Hepatocyte (in vitro differentiated cells): ENCODE measurements at places on chromosomes 1 and 21.

GRCh38 chr1:168739908-168740307 is 10.9 kb upstream of the DPT start:
- DNase-seq = no peak

- DNase-seq = peak; percentile 60
Observed at GRCh38 chr21:31351438-31351837, 7.4 kb upstream of the TIAM1 start.

GRCh38 chr1:12161662-12162458 is 4.9 kb upstream of the TNFRSF1B start:
- DNase-seq = peak; percentile 62

DNA sequence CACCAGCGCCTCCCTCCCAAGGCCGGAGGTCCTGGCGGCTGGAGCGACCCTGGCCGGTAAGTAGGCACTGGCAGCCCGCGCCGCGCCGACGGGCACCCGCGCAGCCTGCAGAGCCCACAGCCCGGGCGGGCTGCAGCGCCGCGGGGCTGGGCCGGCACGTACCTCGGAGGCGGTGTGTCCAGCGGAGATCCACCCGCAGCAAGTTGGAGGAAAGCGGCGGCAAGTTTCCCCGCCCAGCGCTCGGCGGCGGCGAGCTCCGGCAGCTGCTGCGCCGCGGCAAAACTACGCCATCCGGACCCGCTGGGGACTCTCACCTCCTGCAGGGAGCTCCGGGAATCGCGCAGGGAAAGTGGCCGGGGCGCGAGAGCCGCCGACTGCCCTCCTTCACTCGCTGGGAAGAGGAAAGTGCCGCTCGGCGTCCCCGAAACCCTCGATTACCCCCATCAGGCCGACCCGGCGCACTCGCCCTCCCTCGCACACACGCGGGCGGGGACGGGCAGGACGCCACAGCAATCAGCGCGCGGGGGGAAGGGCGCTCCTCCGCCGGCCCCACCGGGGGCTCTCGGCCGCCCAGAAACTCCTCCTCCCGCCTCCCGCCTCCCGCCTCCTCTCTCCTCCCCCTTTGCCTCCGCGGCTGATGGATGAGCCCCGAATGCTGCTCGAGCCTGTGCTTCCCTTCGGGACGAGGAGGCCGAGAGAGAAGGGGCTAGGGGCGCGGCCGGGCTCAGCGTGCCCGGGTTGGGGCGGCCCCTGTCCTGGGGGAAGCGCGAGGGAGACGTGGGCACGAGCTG is at the start of gene TGFBR3:
TGFBR3 (minus strand) TSS at position 436 of the 791 bp plus-strand sequence. CDS start 24,620 bp downstream, outside the sequence.
- peak; percentile 93 for DNase-seq

DNA sequence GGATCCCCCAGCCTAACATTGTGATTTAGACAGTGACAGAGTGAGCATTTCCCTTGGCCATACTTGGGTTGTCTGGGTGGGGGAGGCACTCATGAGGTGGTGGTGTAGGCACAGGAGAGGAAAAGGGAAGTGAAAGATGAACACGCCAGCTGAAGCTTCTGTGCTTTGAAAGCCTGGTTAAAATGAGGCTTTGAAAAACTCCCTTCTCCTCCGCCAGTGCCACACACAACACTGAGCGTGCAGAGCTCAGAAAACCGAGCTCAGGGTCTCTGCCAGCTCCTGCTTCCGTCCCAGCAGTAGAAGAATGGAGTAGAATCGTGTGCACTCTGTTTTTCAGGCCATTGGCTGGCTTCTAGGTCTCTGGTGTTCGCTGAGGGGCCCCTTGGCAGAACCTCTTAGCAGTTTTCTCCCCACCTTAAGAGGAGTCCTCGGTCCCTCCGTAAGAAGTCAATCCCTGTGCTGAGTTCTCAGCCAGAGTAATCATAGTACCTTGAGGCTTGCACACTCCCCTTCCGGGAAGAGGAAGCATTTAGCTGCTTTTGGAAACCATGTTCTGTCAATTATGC is 12.9 kb downstream of the PLEKHM2 start:
- no peak for DNase-seq

DNA sequence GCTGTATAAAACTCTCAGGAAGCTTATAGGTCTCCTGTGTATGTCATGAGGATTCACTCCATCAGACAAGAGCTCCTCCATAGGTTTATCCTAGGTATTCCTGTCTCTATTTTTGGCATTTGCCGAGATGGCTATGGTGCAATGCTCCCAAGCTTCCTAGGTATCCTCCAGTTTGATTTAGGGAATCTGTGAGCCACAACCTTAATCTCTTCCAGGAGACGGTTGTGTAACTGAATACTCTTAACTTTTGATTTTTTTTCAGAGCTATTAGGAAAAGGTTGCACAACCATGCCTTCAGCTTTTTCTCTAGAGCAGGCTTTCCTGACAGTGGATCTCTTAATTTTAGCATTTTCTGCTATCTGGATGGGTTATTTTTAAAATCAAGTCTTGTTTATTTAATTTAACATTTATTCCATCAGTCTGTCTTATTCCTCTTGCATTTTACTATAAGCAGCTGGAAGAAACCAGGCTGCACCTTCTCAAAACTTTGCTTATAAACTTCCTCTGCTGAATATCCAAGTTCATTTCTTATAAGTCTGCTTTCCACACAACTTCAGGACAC is 69.4 kb upstream of the BACE2 start:
- DNase-seq = no peak

- peak; percentile 34 for DNase-seq
Observed at GRCh38 chr1:198788561-198789064, 149.8 kb downstream of the PTPRC start.

- DNase-seq = no peak
Observed at GRCh38 chr1:177476676-177477075, 305.9 kb downstream of the BRINP2 start.

DNA sequence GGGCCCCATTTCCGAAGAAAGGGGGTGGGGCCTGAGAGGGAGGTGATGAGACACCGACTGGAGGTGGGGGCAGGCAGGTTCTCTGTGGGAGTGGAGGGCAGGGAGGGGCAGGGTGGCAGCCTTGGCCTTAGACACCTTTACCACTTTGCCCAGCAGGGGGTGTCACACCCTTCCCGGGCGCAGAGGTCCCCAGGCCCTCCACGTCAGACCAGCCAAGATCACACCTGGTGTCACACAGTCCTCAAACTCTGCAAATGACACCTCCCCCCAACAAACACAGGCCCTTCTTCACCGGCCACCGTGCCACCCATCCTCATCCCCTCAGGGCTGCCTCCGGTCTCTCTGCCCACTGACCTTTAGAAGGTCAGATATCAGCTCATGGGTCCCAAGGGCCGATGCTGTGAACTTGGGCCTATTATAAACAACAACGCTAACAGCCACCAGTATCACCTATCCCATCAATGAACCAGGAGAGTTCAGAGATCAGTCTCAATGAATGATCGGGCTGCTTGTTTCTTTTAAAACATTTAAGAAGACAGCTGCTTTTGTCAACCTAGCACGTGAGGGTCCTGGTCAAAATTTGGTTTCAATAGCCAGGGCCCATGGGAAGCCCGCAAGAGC is 103.9 kb downstream of the CASZ1 start:
- peak; percentile 71 for DNase-seq

DNA sequence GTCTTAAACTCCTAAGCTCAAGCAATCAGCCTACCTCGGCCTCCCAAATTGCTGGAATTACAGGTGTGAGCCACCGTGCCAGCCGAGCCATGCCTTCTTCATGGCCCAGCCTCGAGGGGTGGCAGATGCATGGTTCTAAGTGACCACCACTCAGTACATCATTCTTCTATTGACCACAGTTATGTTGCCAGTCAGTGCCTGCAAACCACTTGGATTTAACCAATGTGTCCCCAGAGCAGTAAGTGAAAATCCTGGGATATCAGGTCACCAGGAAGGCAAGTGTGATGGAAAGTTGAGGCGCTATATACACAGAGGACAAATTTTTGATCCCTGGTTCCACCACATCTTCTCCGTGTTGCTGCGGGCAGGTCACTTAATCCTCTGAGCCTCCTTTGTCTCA is 37.0 kb upstream of the RD3 start:
- no peak for DNase-seq

DNA sequence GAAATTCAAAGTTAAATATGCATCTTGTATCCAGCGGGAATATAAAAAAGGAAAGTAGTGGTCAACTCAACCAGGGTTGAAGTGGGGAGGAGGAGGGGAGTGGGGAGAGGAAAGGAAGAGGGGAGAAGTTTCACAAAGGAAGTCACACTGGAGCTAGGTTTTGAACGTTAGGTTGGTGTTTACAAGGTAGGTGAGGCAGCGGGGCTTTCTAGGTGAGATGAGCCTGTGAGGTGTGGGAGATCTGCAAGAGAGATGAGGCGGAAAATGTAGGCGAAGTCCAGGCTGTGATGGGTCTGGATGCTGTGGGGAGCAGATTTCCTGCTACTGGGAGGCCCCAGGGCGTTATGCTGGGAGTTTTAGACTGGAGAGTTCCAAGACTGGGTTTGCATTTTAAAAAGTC is 36.1 kb upstream of the IL20 start:
- DNase-seq = no peak

DNA sequence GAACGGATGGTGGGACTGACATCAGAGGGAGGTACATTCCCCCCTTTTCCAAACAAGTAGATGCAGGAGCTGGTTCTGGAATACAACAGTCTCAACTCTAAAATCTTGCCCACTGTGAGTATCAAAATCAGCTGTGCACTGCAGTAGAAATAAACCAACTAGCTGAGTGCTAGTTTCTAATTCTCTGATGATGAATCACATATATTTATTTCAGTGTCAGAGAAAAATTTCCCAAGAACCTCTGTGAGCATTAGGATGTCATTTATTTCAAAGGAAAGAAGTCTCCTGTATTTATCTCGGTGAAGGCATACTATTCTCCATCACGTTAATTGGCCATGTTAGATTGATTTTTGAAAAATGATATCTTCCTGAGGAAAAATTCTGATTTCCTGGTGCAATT is 67.1 kb downstream of the LHX9 start:
- DNase-seq = no peak

GRCh38 chr1:170369000-170369399 is 163.0 kb upstream of the GORAB start:
- DNase-seq = no peak

- DNase-seq = no peak
Observed at GRCh38 chr1:8563944-8564537, 246.1 kb downstream of the SLC45A1 start.

- no peak for DNase-seq
Observed at GRCh38 chr1:67824766-67825165, 8.5 kb downstream of the GNG12 start.

- DNase-seq = no peak
Observed at GRCh38 chr1:100217834-100218233, 31.8 kb downstream of the DBT start.

DNA sequence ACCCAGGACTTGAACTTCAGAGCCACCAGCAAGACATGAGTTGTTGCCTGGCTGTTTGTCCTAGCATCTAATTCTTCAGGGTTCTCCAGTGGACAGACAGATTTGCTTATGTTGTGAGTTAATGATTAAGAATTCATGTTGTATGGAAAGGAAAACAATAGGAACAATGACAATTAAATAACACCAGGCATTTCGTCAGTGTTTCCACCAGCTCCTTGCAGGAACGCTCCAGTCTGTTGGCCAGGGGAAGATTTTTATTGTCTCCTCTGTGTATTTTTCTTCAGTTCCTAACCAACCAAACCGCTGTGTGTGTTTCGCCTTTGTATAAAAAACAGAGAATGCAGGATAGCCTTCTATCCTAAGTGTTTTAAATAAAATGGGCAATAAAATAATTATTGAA is 64.4 kb upstream of the PTGFR start:
- peak; percentile 10 for DNase-seq

GRCh38 chr1:232542633-232543593 is 87.0 kb downstream of the SIPA1L2 start:
- no peak for DNase-seq

GRCh38 chr21:14080764-14081096 is 130.0 kb downstream of the LIPI start:
- DNase-seq = no peak

DNA sequence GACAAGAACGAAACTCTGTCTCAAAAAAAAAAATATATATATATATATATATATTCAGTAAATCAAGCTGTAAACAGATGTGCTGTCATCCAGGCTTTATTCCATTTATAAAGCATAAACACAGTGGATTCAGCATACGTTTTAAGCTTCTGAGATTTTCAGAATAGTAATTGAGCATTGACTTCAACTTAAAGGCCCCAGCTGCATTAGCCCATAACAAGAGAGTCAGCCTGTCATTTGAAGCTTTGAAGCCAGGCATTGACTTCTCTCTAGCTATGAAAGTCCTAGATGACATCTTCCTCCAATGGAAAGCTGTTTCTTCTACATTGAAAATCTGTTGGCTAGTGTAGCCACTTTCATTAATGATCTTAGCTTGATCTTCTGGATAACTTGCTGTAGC is 6.6 kb downstream of the KPNA6 start:
- no peak for DNase-seq

- DNase-seq = no peak
Observed at GRCh38 chr21:32207406-32207716, 71.5 kb downstream of the MIS18A start.

DNA sequence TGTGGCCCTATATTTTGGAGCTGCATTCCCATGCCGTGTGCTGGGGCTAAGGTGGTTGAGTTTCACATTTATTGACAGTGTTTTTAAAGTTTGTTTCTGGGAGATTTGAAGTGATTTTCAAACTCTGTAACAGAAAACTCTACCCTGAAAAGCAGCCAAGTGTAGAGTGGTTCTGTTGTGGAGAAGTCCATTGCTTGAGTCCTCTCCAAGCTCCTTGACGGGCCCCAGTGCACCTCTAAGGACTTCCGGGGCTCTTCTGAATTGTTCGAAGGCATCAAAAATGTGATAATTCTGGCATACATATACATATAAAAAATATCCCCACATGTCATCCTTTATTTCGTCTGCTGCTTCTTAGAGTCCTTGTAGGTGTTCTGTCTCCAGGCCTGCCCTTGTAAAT is 5.0 kb downstream of the MYOCOS start:
- no peak for DNase-seq

DNA sequence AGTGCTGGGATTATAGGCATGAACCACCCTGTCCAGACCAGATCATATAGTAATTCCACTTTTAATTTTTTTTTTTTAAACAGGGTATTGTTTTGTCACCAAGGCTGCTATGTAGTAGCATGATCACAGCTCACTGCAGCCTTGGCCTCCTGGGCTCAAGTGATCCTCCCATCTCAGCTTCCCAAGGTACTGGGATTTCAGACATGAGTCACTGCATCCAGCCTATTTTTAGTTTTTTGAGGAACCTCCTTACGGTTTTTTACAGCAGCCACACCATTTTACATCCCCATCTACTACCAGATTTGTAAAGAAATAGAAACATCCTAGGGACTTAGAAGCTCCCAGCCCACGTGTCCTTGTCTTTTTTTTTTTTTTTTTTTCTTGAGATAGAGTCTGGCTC is 24.0 kb downstream of the L1TD1 start:
- no peak for DNase-seq

DNA sequence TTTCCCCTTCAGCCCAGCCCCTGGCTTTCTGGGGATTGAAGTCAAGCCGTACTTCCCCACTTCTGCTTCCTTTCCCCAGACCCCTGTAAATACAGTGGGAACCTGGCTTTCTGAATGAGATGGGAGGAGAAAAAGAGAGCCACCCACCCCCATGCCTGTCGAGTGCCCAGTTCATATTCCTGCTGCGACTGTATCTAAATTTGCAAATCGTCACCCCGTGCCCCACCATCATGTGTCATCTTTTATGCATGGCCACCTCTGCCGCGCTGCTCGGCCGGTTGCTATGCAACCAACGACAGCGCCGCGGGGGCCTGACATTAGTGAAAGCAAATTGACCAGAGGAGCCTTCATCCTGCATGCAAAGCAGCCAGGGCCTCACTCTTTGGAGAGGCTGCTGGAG is 143.0 kb downstream of the ELAVL4 start:
- no peak for DNase-seq

- DNase-seq = no peak
Observed at GRCh38 chr1:228405979-228406228, 731 bp downstream of the TRIM11 start.
